ENCODE measurements at places on chromosomes 3 and 15. TPM values are rescaled to one million over a fixed set of nuclear protein-coding genes. Genes with fewer than 3 reads are reported as not detected.

MYLK gene
- polyA plus RNA-seq, result 22.5 TPM

- no peak for DNase-seq
These were observed 24.0 kb upstream of the SRP14 start for GRCh38 chr15:40062816-40063562.

DNA sequence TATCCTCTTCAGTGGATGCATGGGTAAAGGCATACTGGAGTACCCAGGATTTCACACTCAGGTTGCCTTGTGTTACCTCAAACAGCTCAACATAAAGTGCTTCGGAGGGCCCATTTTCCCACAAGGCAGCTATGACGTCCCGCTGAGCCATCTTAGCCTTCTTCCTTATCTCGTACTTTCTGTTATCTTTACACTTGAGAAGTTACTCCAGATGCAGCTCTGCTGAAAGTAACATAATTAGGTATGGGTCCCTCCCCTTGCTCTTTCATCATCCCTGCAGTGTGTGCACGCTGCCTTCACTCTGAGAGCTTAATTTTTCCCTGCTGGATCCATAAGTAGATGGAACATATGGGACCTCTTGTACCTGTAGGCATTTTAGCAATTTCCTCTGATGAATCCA, 410.3 kb downstream of the AGBL1 start:
- no peak for DNase-seq

DNA sequence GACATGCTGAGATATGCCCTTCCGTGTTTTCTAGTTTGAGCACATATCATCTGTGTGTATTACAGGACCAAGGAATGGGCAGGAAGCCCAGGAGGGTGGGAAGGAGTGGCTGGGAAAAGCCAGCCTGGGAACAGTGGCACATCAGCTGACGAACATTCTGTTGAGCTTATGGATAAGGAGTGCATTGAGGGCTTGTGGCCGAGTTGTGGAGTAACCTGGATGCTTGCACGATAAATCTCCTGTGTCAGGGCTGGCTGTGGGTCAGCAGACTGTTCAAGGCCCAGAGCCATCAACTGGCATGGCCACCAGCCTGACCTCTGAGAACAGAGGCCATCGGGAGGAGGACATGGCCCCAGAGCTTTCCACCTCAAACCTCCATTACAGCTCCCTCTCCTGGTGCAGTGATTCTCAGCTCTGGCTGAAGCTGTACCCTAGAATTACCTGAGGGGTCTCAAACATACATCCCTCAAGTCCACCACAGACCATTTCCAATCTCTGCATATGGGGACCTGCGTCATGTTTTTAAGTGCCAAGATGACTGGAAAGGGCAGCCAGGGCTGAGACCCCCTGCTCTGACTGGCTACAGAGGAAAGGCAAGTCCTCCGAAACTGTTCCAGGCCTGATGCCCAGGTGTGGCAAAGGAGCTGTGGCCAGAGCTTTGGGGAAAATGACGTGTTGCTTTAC, 4.8 kb upstream of the VILL start:
- no peak for DNase-seq

- no peak for DNase-seq
These were observed 837.4 kb downstream of the CADM2 start for GRCh38 chr3:85796140-85796539.

GRCh38 chr15:83904107-83905040, 250.5 kb downstream of the ADAMTSL3 start:
- peak; percentile 86 for DNase-seq

KLHL25 gene
- polyA plus RNA-seq, result 5.6 TPM

GRCh38 chr3:197337656-197338055, 39.2 kb upstream of the DLG1 start:
- no peak for DNase-seq

CCDC39 gene
- 2.0 TPM for polyA plus RNA-seq
